ENCODE measurements at places on chromosomes 2 and 18.

DNA sequence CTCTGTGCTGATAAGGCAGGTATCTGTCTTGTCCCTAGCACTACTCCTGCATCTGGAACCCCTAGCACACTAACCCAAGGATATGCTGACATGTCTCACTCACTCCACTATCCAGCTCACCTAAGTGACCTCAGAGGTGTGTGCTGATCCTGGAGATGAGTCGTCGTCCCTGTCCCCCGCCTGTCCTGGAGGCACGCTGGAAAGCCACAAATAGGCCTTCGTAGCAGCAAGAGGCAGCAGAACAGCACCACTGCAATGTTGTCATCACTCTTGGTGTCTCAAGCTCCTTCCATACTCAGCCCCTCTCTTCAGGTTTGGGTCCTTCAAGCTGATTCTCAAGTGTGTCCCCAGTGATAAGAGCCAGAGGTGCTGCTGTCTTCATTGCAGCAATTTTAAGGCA, 73.0 kb upstream of the ITGA6 start:
- DNase-seq = no peak

DNA sequence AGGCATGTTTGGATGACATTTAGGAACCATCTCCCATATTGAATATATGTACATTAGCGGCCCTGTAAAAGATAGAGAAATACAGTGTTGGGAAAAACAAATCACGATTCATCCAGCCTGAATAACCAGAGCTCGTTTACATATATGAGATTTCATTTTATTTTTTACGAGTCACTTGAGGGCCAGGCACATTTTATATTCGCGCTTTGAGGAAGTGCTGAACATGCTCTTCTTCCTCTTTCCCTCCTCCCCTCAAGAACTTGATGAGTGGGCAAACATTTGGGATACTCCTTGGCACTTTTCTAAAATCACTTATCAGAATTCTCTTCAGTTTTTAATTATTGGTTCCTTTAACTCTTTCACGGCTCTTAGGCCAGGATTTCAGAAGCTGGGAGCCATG, 268.0 kb upstream of the TANK start:
- no peak for DNase-seq

DNA sequence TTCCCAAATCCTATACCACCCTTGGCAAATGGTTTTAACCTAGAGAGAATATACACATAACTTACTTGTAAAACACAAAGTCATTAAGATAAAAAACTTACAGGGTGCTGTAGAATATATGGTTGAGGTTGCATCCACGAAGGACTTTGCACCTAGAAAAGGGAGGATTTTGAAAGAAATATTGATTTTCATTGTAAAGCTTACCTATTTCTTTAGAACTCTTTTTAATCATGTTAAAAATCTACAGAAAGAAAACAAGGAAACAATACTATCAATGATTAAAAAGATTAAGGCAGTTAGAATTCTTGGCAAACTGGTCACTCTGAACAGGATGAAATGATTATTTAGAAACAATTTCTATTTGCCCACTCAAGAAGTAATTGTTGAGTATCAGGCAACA, 81.1 kb upstream of the ITGB6 start:
- DNase-seq = no peak

GRCh38 chr18:51196811-51197660, 445 bp downstream of the MEX3C start:
- DNase-seq = no peak
